ENCODE measurements at places on chromosomes 13 and 19. TPM values are rescaled to one million over a fixed set of nuclear protein-coding genes. Genes with fewer than 3 reads are reported as not detected.
A peak's percentile ranks its signal among the peaks of the same experiment; 100 is the strongest.

Gene FCGBP
- 16.2 TPM for polyA plus RNA-seq

Gene TEX101
- polyA plus RNA-seq: not detected

Gene ZNF730
- 8.9 TPM for polyA plus RNA-seq

GRCh38 chr19:15673176-15673654 lies 328 bp downstream of the CYP4F12 start:
- DNase-seq: no peak

DNA sequence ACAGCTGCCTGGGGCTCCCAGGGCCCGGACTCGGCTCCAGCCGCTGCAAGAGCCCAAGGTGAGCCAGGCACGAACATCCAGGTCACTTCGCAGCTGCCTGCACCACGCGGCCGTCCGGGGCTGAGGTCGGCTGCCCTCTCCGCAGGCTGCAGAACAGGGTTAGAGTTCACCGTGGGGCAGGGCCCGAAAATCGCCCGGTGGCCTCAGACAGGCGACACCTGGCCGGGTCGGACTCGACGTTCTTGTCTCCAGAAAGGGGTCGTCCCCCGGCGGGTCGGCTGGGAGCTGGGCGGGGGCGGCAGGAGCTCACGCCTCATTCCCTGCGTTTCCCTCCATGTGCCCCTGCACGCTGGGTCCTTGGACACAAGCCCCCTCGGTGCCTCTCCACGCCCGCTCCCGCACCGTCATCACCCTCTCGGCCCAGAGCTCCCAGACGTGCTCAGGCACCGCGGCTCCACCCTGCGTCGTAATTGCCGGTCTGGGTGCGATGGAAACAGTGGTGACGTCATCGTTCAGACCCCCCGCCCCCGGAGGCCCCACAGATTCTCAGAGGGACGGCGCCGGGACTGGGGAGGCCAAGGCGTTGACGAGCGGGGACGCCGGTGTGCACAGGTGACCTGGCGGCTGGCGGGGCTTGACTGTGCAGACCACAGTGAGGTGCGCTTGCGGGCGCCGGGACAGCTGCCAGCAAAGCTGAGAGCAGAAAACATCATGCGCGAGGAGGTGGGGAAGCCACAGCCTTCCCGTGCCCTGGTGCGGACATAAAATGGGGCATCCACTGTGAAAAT lies 4.0 kb upstream of the GRIN3B start:
- no peak for DNase-seq

- peak; percentile 43 for DNase-seq
These were observed 13.2 kb upstream of the LATS2 start for GRCh38 chr13:21074546-21074945.

DNA sequence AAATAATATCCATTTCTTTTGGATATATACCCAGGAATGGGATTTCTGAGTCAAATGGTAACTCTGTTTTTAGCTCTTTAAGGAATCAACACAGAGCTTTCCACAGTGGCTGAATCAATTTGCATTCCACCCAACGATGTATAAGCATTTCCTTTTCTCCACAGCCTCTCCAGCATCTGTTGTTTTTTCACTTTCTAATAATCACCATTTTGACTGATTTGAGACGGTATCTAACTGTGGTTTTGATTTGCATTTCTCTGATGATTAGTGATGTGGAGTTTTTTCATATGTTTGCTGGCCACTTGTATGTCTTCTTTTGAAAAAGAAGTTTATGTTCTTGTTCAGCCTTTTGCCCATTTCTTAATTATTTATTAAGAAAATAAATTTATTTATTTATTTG lies 352.2 kb upstream of the OBI1 start:
- DNase-seq: no peak

- DNase-seq: no peak
These were observed 7.0 kb downstream of the COL5A3 start for GRCh38 chr19:10003271-10003670.

DNA sequence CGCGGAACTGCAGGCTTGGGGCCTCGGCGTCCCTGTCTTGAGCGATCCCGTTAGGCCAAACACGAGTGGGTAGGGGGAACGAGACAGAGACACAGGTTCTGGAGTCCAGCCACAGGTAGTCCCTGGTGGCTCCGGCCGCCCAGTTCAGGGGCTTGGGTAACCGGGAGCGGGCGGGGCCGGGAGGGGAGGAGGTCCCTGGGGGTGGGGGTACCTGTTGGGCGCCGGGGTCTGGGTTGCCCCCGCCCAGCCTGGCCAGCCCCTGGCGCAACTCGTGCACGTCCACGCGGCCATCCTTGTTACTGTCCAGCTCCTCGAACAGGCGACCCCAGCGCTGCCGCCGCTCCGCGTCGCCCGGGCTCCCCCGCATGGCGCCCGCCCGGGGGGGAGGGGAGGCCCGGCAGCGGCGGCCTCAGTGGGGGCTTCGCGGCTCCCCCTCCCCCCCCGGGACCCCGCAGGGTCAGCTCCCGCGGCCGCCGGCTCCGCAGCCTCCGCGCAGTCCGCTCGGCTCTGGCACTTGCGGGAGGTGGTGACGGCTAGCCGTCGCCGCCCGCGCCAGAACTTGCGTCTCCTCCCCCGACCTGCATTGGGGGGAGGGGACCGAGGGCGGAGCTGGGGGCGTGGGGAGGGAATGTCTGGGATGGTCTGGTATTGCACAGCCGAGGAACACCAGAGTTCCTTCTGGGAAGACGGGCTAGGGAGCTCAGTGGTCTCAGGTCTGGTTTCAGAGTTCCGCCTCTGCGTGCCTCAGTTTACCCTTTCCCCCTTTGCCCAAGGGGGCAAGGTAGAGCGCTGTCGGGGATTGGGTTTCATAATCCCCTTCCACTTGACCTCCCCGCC lies at the start of gene SLC25A23:
TSS of gene SLC25A23 (minus strand) at position 531 of the 837 bp plus-strand sequence. CDS start at position 367, 164 bp downstream.
- peak; percentile 89 for DNase-seq

GRCh38 chr13:37884026-37884425 lies 14.5 kb upstream of the TRPC4 start:
- no peak for DNase-seq

GRCh38 chr13:36382030-36382429 lies 35.8 kb upstream of the SPART start:
- no peak for DNase-seq

- no peak for DNase-seq
These were observed 718.6 kb downstream of the DACH1 start for GRCh38 chr13:71148396-71148795.

- DNase-seq: no peak
These were observed 89.2 kb downstream of the RGCC start for GRCh38 chr13:41546372-41547190.

GRCh38 chr19:12669270-12670158 lies 2.9 kb downstream of the WDR83 start:
- DNase-seq: peak; percentile 90

Data from left lung (tissue), 14 donors.